ENCODE measurements at places on chromosomes 7 and 10. TPM values are rescaled to one million over a fixed set of nuclear protein-coding genes. Genes with fewer than 3 reads are reported as not detected.

DNA sequence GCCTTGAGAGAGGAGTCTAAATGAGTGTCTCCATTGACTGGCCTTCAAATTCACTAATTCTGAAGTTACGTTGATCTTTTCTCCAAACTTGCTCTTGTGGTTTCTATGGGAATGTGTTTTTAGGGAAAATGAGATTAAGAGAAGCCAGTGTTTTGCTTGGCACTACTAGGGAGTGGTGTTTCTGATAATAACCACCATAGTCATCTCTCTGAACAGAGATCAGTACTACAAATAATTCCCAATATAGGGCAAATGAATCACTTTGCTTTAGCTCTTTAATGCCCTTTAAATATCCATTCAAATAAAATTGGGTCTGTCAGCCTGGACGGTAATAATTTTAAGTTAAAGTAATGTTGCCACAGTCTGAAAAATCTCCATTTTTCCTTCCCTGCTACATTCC is 90.8 kb downstream of the NRF1 start:
- no peaks in the 10 kb centered on the region for H3K36me3 ChIP-seq
- H3K4me1 ChIP-seq, result no peaks in the 10 kb centered on the region
- H3K4me3 ChIP-seq, result no peak overlapping the region
- H3K27me3 ChIP-seq, result no peaks in the 10 kb centered on the region
- DNase-seq, result no peak
- H3K27ac ChIP-seq, result no peak overlapping the region

- no peaks in the 10 kb centered on the region for H3K27me3 ChIP-seq
- H3K36me3 ChIP-seq, result no peaks in the 10 kb centered on the region
- H3K4me3 ChIP-seq, result no peak overlapping the region
- H3K4me1 ChIP-seq, result peaks cover 40% of the 10 kb centered on the region
- DNase-seq, result no peak
These were observed 38.8 kb upstream of the INPP5A start for GRCh38 chr10:132498562-132499366.

DNA sequence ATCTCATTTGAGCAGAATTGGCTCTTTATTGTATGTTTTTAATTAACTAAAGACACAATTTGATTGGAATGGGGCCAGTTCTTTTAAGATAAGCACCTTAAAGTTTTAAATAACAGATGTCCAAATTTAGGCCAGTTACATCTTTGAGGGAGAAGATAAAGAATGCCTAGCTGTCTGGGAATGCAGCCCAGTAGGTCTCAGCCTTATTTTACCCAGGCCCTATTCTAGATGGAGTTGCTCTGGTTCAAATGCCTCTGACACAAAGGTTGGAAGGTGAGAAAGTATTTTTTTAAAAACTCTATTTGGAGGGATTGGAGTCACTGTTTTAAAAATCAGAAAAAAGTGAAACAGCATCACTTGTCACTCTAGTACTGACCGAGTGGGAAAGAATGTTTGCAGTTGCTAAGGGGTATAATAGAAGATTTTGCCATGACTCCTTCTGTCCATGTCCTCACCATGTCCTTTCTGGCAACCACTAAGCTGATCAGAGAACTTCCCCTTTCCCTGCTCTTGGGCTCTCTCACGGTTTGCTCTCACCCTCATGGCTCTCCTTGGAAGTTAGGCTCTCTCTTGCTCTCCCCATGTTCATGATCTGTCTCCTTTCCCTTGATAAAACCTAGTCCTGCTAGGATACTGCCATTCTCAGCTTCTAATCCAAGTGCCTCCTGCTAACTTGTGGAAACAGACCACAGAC is 238.2 kb upstream of the AGK start:
- no peaks in the 10 kb centered on the region for H3K27me3 ChIP-seq
- H3K4me3 ChIP-seq, result no peak overlapping the region
- H3K27ac ChIP-seq, result no peak overlapping the region
- DNase-seq, result no peak

CPVL gene
- 49.6 TPM for total RNA-seq

GPR15LG gene
- not detected for total RNA-seq
